Stimulated activated CD4-positive, alpha-beta T cell treated with anti-CD3 and anti-CD28 coated beads, Interleukin-2, amount 100 ng/mL, for 48 hours (primary cell): ENCODE measurements at places on chromosomes 1 and 21.

DNA sequence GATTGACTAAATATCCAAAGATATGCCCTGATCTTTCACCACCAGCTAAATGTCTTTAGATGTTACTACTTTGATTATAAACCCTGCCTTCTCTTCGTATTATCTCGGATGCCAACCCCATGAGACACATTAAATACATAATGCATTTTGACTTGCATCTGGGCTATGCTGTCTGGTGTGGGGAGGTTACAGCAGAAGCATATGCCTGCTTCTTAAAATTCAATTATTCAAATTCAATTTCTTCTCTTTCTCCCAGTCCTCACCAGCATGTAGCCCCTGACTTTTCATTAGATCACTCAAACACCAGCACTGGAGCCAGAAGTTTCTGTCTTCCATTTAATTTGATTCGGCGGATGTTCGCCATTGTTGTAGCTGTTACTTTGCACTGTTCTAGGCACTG, 360.7 kb upstream of the CAMK1G start:
- DNase-seq = no peak

GRCh38 chr1:235659186-235659771, 9.7 kb upstream of the GNG4 start:
- DNase-seq = no peak

GRCh38 chr1:166869318-166870099, 6.6 kb downstream of the TADA1 start:
- no peak for DNase-seq

DNA sequence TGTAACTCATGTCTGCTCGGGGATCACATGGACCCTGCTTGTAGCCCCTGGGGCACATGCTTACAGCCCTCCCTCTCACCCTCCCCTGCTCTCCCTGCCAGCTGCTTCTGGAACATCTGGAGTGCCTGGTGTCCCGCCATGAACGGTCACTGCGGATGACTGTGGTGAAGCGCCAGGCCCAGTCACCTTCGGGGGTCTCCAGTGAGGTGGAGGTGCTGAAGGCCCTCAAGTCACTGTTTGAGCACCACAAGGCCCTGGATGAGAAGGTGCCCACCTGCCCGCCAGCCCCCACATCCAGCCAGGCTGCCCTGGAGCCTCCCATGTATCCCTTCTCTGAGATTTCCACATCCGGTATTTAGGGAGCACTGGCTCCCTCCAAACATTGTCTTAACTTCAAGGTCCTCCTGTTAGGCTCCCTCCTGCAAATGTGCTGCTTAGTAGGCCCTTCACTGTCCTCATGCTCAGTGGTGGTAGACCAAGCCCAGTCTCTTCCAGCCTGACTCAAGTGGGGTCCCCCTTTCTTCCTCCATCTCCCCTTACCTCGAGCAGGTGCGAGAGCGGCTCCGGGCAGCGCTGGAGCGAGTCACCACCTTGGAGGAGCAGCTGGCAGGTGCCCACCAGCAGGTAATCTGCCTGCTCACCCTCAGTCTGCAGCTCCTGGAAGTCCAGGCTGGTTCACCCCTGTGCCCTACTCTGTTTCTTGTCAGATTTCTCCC, 17.7 kb downstream of the PPFIA4 start:
- DNase-seq = no peak

GRCh38 chr1:99601208-99601607, 44.7 kb upstream of the PALMD start:
- no peak for DNase-seq

DNA sequence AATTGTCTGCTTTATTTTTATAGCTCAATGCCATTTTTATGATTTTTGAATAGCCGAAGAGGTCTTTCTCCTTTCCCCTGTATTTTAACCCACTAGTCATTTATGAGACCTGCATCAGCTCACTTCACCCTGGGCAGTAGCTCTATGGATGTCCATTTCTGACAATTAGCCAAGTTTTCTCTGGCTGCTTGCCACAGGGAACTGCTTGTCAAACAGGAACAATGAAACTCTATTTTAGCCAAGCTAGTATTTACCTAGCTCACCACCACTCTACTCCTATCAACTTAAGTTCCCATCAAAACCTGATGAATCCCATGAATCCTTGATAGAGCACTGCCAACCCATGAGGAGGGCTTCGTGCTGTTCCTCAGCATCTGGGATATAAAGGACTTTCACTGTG, 406.7 kb downstream of the RWDD3 start:
- no peak for DNase-seq

- DNase-seq = no peak
Measured at GRCh38 chr1:223338811-223339746, 24.9 kb downstream of the SUSD4 start.

DNA sequence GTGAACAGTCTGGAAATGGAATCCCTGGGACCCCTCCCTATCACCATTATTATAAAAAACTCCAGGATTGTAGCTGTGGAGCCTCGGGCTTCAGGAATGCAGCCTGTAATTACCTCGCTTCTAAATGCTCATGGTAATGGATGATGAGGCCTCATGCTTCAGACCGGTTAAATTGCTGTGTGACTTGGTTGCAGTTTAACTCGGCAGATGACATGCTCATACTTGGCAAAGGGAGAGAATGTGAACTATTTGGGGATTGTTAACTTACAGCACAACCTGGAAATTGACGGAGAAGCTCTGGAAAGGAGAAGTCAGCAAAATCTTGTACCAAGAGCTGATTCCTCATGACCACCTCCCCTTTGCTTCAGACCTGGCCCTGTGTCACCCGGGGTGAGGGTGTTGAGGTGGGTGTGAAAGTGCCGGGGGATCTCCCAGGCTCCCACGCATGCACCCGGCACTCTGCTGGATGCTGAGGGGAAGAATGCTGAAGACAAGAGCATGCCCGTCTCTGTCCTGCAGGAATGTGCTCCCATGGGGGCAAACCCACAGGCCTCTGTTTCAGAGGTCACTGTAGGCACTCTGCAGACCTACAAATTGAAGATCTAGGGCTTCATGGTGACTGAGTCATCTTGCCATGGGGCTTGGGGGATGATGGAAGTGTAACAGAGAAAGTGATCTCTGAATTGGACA, 364.8 kb downstream of the RPS6KC1 start:
- DNase-seq = no peak

- DNase-seq = no peak
Measured at GRCh38 chr1:196160066-196160795, 448.0 kb downstream of the KCNT2 start.

- no peak for DNase-seq
Measured at GRCh38 chr1:37948841-37949240, 2.0 kb upstream of the INPP5B start.

GRCh38 chr1:21496063-21496462, 13.2 kb upstream of the ALPL start:
- no peak for DNase-seq

- no peak for DNase-seq
Measured at GRCh38 chr1:94322696-94323095, 85.3 kb upstream of the ARHGAP29 start.

- no peak for DNase-seq
Measured at GRCh38 chr1:82230667-82231066, 429.9 kb downstream of the ADGRL2 start.

DNA sequence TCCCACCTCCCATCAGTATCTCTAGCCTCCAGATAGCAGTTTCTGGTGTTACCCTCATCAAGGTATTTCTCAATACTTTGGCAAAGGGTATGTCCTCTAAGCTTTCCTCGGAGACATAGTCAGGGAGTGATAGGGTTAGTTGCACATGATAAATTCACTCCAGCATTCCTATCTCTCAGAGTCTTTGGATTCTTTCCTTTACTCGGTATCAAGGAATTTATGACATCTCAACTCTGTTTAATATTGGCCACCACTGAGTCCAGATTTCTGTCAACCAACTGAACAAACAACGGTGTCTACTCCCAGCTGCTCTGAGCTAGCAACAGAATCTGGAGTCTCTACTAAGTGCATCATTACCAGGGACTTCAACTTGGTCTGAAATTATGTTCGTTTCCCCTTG, 233.4 kb downstream of the TM2D1 start:
- DNase-seq = no peak

DNA sequence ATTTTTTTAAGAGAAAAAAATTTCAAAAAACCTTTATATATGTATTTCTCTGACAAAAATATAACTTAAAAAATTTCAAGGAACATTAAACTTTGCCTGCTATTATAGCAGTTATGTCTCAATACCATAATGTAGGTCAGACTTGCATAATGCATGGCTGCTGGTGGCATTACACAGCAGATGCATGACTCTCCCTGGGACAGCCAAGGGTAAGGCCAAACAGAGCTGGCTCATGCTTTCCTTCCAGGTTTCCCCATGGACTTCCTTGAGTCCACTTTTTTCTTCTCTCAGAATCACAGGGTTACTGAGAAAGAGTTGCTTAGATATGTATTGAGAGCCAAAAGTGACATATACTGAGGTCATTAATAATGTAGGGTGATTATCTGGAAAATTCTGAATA, 43.7 kb downstream of the RHOU start:
- DNase-seq = no peak

DNA sequence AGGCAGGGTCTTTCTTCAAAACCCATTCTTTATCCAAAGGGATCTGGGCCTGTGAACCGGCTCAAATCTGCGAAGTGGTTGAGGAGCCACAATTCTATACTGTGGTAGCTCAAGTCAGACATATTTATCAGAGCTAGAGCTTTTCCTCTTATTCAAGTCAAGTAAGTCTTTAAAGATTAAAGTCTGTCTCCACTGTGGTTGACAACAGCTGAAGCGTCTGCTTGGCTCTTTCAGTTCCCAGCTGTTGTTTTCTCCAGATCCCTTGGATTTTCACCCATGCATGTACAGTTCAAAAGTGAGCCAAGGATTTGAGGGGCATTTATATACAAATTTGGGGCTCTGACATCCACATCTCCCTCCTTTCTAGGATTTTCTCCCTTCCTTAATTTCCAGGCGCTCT, 66.9 kb downstream of the C1orf185 start:
- no peak for DNase-seq

DNA sequence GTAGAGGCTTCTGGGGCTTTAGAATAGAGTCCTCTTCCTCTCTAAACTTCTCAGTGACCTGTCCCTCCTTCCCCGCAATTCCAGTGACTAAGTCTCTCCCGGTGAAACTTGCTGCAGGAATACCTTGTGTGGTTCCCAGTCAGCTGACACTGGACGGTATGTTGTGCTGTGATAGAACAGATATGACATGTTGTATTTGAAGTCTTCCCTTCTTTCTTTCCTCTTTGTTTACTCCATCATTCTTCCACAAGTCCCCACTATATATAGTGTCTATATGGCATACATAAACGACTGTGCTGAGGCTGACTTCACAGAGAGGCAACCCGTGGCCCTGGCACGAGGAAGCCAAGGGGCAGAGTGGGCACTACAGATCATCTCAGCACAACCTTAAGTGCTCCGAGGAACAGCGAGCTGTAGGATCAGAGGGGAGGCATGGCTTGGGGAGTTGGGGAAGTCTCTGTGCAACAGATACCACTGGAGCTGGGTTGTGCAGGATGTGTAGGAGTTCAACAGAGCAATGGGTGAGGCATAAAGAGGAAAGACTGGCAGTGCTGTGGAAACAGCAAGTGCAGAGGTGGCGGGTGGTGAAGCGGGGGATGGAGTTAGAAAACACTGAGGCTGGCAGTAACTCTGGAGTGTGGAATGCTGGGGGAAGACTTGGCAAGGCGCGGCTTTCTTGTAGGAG, 237.8 kb downstream of the TRABD2B start:
- DNase-seq = no peak

GRCh38 chr1:240683576-240683975, 71.6 kb upstream of the GREM2 start:
- DNase-seq = no peak
